ENCODE measurements at places on chromosomes 5 and 9.

- no peak for DNase-seq
Measured at GRCh38 chr9:77817590-77818311, 169.6 kb upstream of the GNA14 start.

GRCh38 chr5:162641142-162641813 is 573.7 kb downstream of the GABRG2 start:
- no peak for DNase-seq

- no peak for DNase-seq
Measured at GRCh38 chr5:56140073-56140472, 93.1 kb downstream of the ANKRD55 start.

DNA sequence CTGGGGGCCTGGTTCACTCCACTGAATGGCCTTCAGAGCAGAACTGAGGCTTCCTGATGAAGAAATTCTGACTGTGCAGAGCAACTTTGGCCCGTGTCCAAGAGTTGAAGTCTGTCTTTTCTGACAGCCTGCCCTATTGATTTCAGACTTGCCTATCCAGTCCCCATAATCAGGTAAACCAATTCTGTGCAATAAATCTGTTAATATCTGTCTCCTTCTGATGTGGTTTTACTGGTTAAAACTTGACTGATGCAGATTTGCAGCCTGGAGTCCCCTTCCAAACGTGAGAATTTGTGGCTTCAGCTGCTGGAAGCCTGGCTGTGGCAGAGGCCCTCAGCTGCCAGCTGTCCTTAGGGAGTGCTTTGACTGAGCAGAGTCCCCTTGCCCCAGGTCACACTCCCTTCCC is 283.9 kb upstream of the ANKRD55 start:
- DNase-seq = no peak
